COLO829 (cell line): ENCODE measurements at places on chromosomes 1 and 21.

DNA sequence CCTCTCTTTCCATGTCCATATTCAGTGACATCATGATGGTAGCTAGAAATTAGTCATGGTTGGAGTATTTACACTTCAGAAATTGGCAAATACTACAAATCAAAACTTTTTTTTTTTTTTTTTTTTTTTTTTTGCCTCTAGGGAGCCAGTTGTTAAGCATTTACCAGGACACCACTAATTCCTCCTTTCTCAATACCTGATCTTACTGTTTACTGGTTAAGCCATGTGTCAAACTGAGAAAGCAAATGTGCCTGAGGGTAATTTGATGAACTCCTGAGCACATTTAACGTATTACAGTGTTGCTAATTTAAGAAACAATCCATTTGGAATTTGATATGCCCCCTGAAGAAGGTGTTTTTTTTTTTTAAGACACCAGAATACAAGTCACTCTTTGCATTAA, 94.4 kb downstream of the DNM3 start:
- no peak for DNase-seq

- DNase-seq = no peak
Measured at GRCh38 chr1:102463328-102463727, 466.6 kb upstream of the OLFM3 start.

DNA sequence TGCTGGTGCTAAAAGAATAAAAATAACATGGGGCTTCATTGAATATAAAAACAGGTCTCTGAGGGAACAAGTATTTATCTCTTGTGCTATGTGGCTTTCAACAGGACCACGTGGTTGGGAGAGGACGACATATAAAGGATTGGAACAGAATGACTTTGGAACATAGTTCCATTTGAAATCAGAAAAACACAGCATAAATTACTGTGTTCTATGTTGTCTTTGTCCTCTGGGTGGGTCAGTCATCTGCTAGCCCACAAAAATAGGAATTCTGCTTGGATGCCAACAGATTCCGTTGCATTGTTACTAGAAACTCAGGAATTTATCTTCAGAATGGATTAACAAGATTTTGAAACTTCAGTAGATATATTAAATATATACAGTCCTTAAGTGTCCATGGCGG, 5.9 kb downstream of the CEP85 start:
- peak; percentile 16 for DNase-seq

- no peak for DNase-seq
Measured at GRCh38 chr1:81799939-81800694, 617 bp upstream of the ADGRL2 start.

DNA sequence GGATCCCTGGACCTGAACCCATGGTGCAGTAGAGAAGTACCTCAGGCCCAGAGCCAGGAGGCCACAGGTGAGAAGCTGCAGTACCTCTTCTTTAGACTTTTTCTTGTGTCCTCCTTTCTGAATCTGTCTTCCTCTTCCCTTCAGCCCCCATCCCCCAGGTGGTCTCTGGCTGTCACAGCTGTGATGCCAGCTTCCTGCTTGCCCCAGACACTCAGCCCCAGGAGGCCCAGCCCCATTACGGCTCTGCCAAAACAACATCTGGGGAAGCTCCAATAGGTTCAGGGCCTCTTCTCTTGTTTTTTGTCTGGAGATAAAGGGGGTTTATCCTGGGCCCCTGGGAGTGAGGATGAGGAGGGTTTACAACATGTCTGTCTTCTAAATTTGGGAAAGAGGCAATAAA, 9.5 kb upstream of the BTG2 start:
- DNase-seq = no peak

GRCh38 chr1:76254104-76255030, 179.8 kb downstream of the ST6GALNAC3 start:
- DNase-seq = peak; percentile 30

DNA sequence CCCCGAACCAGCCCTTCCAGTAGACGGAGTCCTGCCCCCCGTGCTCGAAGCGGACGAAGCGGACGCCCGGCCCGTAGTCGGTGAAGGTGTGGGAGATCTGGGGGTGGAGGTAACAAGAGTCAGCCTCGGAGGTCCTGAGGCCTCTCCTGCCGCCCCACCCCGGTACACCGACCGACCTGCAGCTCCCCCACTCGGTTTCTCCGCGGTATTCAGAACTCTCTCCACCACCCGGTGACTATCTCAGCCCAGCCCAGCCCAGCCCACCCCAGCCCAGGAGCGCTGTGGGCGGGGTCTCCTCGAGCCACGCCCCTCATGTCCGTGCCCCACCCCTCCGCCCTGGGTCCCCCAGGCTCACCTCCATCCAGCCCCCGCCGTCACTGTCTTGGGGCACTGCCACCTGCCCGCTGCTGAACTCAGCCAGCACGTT, 5.5 kb downstream of the FBXO2 start:
- DNase-seq = no peak

GRCh38 chr1:36122062-36123030, 2.7 kb downstream of the COL8A2 start:
- DNase-seq = no peak
